HCT116 (cell line): ENCODE measurements at places on chromosomes 2 and 18.

DNA sequence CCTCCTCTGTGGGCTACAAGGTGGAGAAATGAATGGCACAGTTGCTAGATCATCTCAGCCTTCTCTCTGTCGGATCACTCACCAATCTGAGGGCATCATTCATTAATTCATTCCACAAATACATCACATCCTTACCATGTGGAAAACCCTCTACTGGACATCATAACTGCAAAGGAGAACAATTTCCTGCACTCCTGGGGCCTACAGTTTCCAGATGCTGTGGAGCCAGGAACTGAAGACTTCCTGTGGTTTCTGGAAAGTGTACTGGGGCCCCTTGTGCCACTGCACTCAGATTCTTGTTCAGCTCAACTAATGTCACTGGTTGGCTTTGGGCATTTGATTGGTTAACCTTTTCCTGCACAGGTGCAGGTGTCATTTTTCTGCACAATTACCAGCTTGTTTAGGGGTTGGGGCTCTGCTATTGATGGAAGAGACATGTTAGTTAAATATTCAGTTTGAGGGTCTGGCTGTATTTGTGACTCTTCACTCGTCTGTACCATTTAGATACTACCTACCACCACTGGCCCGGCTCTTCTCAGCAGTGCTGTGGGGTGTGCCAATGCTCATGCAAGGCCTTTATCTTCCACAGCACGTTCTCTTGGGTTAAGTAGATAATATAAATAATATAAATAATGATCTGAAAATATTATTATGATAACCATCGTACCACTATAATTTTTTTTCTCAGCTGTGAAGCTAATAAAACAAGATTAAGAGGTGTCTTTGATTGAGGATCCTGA is 427.3 kb downstream of the TSN start:
- no peak for DNase-seq

DNA sequence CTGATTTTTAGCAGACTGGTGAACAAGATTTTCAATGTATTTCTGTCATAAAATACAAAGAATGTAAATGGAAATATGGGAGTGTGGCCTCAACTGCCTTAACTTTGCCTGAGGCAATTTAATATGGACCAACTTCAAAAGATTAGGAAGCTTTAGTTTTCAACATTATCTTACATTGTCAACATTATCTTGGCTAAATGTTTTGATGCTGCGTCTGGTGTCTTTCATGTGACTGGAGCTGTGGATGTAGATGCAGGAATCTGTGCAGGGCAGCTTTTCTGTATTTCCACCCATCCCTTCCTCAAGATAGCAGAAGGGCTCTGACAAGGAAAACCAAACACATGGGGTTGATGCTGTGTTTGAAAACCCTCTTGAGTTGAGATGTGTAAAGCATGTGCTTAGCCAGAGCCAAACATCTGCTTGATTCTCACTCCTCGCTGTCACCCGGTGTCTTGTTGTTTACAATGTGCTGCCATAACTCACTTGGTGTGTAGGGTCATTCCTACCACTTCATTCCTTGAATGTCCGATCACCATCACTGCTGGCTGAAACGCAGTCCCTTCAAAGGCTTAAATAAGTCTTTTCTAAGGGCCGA is 33.0 kb downstream of the COPS8 start:
- no peak for DNase-seq

DNA sequence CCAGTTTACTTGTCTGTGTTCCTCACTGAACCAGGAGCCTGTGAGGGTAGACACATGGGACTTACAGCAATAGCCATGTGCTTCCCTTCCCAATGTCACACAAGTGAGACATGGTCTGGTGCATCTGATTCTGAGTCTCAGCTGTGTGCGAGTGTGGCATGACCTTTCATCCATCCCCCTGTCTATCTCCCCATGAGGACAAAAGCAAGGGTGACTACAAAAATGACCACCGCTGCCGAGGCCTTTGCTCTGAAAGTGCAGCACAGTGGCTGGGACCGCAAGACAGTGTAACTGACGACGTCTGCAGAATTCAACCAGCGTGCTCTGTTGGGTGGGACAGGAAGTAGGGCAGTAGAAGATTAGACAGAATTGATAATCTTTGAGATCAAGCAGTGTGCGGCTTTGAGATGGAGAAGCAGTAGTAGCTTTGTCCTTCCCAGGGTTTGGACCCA is 50.5 kb downstream of the RAB31 start:
- DNase-seq, result no peak

DNA sequence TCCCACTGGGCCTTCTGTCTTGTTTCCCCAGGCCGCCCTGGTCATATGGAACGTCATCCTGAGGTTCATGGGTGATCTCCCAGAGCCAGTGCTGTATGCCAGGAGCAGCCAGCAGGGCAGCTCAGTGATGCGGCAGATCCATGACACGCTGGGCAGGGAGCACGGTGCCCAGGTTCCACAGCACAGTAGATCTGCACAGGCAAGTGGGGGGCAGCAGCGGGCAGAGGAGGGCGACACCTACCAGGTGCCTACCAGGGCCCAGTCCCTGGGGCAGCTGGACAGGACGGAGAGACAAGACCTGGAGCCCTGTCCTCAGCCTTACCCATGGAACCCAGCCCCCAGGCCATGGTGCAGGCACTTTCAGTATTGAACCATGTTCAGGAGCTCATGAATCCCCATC is 36.1 kb upstream of the GPR17 start:
- no peak for DNase-seq

GRCh38 chr2:218168635-218169462 is 2.1 kb upstream of the CXCR1 start:
- peak; percentile 37 for DNase-seq

DNA sequence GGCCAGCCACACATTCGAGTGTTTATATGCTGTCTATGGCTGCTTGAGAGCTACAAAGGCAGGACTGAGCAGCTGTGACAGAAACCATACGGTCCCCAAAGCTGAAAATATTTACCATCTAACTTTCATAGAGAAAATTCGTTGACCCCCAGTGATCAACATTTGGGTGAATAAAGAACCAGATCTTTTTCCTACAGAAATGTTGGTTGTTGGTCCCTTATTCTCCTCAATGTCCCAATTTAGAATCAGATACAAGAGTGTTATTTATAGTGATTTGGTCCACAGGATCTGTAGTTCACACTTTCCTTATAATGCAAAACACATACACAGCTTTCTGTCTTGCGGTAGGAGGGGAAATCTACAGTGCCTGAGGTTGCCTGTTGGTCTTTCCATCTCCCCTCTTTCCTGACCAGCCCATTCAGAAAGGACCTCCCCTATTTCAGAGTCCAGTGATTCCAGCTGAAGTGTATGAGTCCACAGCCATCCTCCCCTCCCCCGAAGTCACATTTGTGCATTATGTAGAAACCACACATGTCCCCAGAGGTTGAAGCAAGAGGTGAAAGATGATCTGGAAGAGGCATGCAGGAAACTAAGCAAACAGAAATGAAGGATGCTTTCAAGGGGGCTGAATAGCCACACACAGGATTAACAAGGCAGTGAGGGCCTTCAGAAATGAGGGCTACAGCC is 61.9 kb downstream of the SPRED2 start:
- DNase-seq, result no peak

DNA sequence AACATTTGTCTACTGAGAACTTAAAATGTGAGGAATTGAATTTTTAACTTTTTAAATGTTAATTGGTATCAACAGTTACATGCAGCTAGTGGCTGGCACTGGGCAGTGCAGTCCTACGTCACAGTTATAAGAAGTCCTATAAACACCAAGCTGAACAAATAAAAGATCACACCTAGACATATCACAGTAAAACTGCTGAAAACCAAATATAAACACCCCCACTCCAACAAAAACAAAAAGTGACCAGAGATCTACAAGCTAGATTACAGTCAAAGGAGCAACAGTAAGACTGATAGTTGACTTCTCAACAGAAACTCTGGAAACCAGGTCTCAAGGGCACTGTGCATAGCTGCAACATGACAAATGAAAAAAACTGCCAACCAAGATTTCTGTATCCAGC is 19.4 kb downstream of the TLK1 start:
- DNase-seq, result no peak

- DNase-seq, result no peak
These were observed 7.2 kb upstream of the USP34 start for GRCh38 chr2:61478086-61478485.

DNA sequence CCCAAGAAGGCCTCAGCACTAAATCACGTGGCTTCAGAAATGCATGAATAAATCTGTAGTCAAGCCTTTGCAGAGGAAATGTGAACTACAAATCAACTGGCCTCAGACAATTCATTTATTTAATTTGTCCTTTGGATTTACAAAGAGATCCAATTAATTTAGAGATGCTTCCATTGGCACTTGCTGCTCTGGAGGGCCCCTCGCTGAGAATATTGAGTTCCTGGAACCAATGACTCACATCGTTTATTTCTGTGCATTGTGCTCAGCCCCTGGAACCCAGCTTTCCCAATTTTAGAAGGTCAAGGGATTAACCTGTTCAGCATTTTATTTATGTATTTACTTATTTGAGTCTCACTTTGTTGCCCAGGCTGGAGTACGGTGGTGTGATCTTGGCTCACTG is 47.2 kb upstream of the MGAT4A start:
- DNase-seq, result no peak

GRCh38 chr2:128558441-128558840 is 239.8 kb upstream of the HS6ST1 start:
- no peak for DNase-seq

GRCh38 chr2:116761864-116762263 is 1052.6 kb upstream of the DDX18 start:
- no peak for DNase-seq

- no peak for DNase-seq
These were observed 15.2 kb upstream of the GALM start for GRCh38 chr2:38650717-38651116.

GRCh38 chr2:196515051-196515450 is 124.5 kb upstream of the CCDC150 start:
- DNase-seq, result no peak

GRCh38 chr2:236870370-236870769 is 215.3 kb upstream of the COPS8 start:
- no peak for DNase-seq

DNA sequence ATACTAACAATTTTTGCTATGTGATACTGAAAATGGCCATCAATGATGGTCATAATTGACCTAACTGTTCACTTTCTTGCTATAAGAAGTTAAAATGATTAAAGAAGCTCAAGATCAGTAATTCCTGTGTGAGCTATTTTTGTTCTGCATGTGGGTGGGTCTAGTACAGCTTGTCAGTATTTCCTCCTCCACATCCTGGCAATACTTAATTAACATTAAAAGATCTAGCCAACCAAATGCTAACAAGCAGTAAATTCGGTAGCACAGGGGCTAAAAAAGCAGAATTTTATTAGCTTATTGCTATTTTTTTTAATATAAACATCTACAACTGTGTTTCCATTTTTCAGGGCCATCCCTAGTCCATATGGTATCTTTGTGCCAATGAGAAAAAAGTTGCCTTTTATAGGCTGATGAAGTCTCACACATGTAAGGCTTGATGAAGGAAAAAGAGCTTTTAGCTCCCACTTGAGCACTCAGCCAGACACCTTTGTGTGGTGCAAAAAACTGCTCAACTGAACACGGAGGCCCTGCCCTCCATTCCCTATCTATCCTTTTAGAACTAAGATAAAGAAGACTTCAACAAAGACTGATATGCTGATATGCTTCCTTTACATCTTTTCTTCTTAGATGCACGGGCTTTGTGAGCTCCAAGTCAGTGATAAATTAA is 4.9 kb upstream of the PNO1 start:
- DNase-seq, result no peak

GRCh38 chr2:61396005-61396404 is 74.9 kb downstream of the USP34 start:
- no peak for DNase-seq

DNA sequence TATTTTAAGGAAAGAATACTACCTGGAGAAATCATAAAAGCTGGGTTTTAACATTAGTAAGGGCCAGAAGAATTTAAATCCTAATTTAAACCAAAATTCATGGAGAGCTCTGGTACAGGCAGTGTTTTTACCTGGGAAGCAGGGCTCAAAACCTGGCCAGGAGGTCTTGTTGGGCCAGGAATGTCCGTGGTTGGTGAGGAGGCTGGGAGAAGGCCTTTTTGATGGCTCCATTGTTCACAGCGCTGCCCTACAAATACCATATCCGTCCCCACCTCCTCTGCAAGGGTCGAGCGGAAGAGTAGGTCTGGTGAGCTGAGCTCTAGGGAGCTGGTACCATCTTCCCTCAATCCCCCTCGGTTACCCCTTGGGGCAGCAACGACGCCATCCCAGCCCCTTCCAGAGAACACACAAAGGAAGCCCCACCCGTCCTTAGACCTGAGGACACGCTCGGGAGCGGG is 10.9 kb upstream of the HOXD1 start:
- DNase-seq, result no peak

DNA sequence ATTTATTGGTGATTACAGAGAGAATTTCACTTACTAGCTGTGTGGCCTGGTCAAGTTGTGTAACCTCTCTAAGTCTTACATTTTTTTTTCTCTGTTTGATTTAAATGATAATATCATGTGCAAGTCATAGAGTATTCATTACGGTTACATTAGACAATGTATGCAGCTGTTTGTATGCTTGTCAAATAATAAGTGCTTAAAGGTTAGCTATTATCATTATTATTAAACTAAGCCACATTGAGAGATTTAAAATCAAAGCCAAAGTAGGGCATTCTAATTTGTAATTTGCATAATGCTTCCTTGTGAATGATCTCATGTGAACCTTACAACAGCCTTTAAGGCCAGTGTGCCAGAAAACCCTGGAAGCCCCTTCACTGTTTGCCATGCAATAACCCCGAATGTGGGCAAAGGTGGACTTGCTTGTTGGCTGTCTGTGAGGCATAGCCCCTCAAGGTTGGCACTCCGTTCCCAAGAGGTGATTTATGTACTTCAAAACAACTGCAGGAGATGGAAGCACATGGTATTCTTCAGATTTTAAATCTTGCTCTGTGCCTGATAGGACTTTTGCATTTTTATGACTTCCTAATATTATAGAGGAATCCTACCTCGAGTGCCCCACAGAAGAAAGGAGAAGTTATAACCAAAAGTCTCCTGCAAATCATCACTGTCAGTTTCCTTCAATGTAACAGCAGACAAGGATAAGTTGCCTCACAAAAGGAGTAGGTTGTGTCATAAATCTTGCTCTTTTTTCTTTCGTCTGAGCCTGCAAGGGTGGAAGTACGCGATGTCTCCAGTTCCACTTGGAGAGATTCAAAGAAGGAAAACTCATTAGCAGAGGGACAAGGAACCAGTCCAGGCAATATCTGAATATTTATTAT is 272.0 kb downstream of the TGIF1 start:
- DNase-seq, result no peak

DNA sequence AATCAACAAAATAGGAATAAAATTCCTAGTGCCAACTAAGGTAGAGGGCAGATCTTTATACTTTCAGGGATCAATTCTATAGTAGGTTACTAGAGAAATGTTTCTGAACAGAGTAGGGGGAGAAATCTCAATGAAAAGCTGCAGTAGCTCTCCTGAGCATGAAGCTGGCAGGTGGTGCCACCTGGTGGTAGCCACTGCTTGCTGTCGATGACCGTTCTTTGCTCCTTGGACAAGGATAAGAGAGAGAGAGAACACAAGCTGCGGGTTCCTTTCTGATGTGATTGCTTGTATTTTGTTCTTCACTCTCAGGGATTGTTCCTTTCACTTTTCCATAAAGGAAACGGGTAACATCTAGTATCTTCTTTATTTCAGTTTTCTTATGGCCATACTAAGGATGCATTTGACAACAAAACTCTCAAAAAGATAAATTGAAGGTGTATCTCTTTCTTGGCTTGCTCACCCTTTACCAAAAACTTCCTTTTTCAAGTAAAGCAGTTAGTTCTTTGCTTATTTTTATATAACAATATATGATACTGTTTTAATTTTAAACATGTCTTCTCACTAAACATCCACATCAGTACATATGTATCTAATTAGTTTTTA is 18.6 kb upstream of the MRPL19 start:
- peak; percentile 57 for DNase-seq
